ENCODE measurements at places on chromosomes 1 and 21. TPM values are rescaled to one million over a fixed set of nuclear protein-coding genes. Genes with fewer than 3 reads are reported as not detected.

Gene SPATA21
- not detected for total RNA-seq

Gene HAO2
- 0.29 TPM for total RNA-seq

Gene ZNF691
- total RNA-seq: 11.2 TPM

- H3K4me1 ChIP-seq: peaks cover 5% of the 10 kb centered on the region
- no peaks in the 10 kb centered on the region for H3K27me3 ChIP-seq
- DNase-seq: no peak
These were observed 22.6 kb downstream of the NPL start for GRCh38 chr1:182811975-182812722.

- DNase-seq: no peak
- H3K36me3 ChIP-seq: no peaks in the 10 kb centered on the region
- no peaks in the 10 kb centered on the region for H3K27me3 ChIP-seq
- no peak overlapping the region for H3K27ac ChIP-seq
- H3K4me1 ChIP-seq: peaks cover 23% of the 10 kb centered on the region
These were observed 213.7 kb upstream of the HOOK1 start for GRCh38 chr1:59601041-59601441.

- no peak for DNase-seq
- no peak overlapping the region for H3K27ac ChIP-seq
- no peak overlapping the region for H3K4me3 ChIP-seq
- H3K4me1 ChIP-seq: peaks cover 10% of the 10 kb centered on the region
- H3K36me3 ChIP-seq: no peaks in the 10 kb centered on the region
- H3K27me3 ChIP-seq: no peaks in the 10 kb centered on the region
These were observed 19.9 kb downstream of the ACTN2 start for GRCh38 chr1:236706183-236706582.

- no peak for DNase-seq
- no peaks in the 10 kb centered on the region for H3K36me3 ChIP-seq
- no peak overlapping the region for H3K4me3 ChIP-seq
- peaks cover 26% of the 10 kb centered on the region for H3K4me1 ChIP-seq
- H3K27ac ChIP-seq: no peak overlapping the region
These were observed 31.2 kb downstream of the BATF3 start for GRCh38 chr1:212668477-212668876.

GRCh38 chr1:33899746-33900145, 35.9 kb downstream of the HMGB4 start:
- H3K36me3 ChIP-seq: no peaks in the 10 kb centered on the region
- H3K27me3 ChIP-seq: peaks cover 27% of the 10 kb centered on the region
- H3K4me1 ChIP-seq: no peaks in the 10 kb centered on the region
- H3K27ac ChIP-seq: no peak overlapping the region
- no peak overlapping the region for H3K4me3 ChIP-seq

Data from type B pancreatic cell (in vitro differentiated cells).